ENCODE measurements at places on chromosomes 5 and 9.

GRCh38 chr9:137727716-137728115 is 108.9 kb downstream of the EHMT1 start:
- DNase-seq: no peak

DNA sequence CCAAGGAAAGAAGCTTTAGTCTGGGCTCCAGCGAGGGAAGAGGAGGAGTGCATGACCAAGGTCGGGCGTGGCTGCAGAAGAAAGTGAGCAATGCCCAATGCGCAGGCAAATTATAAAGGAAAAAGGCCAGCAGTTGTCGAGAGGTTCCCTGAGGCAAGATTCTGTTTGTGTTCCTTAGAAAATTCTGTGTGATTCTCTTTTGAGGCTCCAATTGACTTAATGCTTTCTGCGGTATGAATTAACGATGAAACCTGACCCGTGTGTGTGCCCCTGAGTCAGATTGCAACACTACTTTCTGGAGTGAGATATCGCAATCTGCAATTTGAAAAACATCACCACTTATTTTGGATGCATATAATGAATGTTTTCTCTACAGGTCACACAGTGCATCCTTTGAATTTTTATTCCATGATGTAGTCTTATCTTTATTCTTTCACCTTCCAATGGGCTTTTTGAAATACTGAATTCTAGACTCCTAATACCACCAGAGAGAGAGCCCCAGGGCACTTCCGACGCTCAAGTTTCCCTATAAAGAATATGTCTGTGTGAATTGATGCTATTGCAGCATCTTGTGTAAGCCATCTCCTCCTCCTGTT is 117.9 kb upstream of the IL6ST start:
- peak; percentile 66 for DNase-seq

DNA sequence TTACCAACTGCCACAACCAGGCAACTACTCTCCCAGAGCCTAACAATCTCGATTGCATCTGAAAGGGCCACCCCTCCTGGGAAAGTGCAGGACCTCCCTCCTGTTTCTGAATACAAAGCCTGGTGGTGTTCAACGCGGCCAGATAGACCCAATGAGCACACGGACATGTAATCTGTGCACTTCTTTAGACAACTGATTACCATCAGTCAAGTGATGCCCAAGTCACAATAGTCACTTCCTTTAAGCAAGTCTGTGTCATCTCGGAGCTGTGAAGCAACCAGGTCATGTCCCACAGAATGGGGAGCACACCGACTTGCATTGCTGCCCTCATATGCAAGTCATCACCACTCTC is 739 bp downstream of the C9orf72 start:
- peak; percentile 30 for DNase-seq

DNA sequence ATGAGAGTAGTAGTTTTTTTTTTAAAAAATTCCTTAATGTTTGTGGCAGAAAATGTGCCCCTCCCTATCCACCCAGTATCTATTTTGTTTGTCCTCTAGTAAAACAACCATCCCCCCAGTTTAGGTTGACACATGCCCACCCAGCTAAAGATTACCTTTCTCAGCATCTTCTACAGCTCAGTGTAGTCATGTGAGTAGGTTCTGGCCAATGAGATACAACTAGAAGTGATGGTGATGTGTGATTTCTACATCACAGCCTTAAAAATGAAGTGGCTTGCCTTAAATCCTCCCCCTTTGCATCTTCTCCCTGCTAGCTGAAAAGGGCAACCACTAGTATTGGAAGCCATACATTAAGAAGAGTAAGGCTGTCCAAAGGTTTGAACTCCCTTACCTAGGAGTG is 14.9 kb downstream of the CHD1 start:
- no peak for DNase-seq

DNA sequence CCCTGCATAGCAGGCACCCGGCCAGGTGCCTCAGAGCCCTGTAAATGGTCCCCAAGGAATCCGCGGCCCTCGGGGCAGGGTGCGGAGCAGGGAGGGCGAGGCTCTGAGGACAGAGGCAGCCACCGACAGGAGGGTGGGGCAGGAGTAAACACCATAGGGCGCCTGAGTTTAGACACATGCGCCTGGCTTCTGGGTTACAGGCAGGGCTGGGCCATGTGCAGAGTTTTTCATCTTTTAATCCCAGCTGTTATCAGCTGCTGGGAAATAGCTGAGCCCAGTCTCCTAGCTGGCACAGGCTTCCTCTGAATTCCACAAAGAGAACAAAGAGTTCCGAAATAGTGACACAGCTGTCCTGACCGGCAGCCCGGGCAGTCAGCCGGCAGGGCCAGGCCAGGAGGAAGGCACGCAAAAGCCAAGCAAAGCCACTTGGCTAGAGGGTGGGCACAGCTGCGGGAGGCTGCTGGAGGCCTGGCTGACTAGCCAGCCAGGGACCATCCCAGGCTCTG is 98.9 kb upstream of the PHYKPL start:
- DNase-seq: peak; percentile 2

DNA sequence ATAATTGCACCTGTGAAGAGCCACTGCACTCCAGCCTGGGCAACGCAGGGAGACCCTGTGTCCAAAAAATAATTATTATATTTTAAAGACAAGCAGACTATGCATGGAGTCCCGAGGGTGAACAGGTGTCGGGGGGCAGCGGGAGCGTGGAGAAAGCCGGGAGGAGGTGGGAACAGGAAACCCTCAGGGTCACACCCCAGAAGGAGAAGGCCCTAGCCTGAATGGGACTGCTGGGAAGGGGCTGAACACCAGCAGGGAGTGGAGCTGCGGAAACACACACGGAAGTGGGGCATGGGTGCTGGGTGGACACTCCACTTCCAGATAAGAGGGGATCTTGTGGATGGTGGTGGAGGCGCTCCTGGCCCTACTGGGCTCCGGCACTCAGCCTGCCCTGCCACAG is 12.8 kb downstream of the SURF6 start:
- no peak for DNase-seq

- peak; percentile 21 for DNase-seq
These were observed 70.4 kb upstream of the CTSV start for GRCh38 chr9:97109194-97109811.

DNA sequence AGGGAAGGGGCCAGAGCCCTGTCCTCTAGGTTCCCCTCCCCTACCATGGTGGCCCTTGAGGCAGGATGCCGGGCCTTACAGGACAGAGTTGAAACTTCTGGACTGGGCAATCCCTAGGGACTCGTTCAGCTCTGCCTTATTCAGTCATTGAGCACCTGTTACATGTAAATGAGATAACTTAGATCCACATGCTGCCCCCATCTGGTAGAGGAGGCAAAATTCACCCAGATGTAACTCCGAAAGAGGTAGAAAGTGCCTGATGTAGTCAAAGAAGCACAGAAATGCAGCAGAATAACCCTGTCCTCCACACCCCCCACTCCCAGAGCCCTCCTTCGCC is 1.5 kb downstream of the GGTA1 start:
- DNase-seq: peak; percentile 92

DNA sequence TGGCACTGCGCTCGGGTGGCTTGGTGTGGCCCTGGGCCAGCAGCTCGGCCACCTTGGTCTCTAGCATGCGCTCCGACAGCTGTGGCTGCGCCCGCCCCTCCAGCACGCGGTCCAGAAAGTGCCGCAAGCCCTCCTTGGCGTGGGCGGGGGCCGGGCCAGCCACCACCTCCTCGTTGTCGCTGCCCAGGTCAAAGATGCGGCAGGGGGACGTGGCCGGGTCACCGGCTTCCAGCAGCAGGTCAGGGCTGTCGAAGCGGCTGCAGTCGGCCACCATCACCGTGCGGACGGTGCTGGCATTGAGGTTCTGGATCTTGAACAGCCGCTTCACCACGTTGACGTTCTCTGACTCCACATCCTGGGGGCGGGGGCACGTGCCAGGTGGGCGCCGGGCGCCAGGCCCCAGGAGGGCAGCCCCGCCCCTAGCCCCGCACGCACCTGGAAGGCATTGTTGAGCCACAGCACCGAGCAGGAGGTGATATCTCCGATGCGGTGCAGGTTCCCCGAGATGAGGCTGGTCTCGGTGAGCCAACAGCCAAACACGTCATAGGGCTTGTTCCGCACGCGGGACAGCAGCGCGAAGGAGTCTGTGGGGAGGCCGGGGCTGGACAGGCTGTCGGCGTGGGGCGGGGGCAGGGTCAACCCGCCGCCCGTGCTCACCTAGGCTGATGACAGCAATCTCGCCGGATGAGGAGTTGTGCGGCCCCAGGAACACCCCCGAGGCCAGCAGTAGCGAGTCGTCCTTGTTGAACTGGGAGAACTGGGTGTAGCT is 2.2 kb downstream of the FBXW5 start:
- no peak for DNase-seq

- DNase-seq: no peak
These were observed 1.6 kb upstream of the SETX start for GRCh38 chr9:132356324-132356924.

DNA sequence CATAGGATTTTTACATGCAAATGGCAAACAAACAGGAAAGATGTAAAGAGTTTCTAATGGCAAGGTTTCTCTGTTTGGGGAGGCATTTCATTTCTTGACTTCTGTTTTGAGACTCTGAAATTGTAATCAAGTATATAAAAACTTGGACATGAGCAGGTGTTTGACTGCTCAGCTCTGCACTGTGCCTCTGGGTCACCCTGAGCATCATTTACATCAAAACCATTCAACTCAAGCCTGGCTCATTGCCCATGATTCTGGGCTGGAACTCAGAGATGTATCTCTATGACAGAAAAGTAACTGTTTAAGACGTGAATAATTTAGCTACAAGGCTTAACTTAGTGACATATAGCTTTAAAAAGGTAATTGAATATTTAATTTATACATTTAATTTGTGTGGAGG is 1402.4 kb upstream of the NUDT12 start:
- no peak for DNase-seq

DNA sequence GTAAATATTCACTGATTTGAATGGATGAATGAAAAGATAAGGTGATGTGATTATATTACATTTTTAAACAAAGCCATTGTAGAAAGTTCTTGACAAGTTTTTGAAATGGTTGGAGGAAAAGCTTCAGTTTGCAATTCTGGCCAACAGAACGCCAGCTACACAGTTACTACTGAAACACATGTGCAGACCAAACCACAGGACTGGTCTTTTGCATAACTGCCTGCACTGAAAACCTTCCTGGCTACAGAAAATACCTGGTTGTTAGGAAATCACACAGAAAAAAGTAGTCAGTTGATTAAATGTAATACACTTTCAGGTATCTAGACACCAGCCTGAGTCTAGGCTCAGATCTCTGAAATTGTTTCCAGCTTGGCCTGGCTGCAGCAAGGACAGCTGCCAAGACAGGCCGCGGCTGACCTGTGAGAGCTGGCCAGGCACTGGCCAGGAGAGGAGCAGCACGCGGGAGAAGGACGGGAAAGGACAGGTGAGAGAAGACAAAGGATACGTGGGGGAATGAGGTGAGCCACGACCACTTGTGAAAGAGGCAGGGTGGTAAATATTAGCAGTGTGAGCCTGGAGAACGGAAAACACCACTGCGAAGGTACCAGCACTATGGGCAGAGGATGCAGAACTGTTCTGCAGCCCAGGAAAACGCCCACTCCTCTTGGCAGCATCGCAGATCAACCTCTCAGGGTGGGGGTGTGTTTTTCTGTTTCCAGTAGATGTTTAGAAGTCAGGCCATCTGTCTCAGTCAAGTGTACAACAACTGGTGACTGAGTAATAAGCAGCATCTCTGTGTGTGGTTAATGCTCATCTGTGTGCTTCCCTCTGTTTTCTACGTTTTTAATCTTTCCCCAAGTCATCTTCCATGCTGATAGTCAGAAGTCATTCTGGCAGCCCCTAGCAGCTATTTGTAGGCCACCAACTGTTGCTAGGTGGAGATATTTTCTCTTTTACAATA is 137.4 kb downstream of the SCAMP1 start:
- DNase-seq: peak; percentile 78

DNA sequence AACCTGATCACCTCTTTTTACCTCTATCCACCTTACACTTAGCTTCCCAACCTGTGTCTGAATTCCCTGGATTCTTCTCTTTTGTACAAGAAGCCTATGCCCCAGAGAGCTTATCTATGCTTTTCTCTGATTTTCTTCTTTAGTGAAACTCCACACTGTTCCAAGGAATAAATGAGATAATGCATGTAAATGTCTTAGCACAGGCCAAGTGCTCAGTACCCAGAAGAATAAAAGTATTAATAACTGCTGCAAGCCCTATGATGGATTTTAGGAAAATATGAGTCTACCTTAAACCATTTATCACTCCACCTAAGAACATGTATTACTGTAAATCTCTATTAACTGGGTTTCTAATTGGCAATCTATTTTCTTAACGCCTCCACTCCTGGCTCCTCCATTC is 168.5 kb upstream of the TNC start:
- no peak for DNase-seq

DNA sequence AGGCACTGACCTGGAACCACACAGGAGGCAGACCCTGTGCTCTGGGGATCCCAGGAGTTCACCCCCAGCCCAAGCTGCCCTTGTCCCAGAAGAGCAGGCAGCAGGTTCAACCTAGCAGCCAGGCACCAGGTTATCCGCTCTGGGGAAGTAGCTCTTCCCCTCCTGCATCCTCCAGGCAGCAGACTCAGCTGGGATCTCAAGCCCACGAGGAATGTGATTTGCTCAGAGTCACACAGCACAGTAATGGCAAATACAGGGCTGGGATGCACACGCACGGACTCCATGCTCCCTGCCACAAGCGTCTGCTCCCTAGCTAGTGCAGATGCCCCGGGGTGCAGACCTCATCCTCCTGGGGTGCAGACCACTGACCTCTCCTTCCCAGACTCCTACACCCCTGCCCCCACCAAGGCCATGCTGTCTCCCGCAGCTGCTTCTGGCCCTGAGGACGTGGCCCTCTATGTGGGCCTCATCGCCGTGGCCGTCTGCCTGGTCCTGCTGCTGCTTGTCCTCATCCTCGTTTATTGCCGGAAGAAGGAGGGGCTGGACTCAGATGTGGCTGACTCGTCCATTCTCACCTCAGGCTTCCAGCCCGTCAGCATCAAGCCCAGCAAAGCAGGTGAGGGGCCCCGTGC is 25.5 kb downstream of the HK3 start:
- no peak for DNase-seq

DNA sequence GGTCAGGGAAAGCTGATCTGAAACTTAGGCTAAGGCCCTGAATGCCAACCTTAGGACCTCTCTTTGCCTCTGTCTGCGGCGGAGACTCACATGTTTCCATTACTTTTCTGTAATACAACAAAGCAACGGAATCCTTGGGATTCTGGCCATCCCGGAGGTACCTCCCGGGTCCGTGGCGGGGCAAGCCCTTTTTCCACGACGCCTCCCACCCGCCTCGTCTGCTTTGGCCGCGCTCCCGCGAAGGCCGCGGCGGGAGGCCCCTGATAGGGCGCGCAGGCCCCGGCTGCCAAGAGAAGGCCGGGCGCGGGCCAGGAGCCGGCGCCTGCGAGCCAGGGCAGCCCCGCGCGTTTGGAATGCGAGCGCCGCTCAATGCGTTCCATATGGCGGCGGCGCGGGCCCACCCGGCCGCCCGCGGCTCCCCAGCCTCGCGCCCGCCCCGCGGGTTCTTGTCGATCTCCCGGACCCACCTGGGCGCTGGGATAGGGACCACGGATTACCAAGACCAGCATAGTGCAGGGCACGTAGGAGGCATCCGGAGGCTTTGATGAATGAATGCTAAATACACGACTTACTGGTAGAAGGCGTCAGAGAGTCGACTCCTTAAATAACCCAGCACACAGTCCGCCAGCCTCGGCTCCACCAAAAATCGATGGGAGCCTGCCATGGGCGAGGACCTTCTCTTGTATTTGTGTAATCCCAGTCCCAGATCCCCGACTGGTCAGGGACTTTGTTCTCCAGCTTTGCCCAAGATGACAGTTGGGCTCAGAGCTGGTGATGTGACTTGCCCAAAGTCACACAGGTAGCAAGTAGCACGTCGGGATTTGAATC is 17.5 kb upstream of the PHF19 start:
- no peak for DNase-seq
